CD4-positive, alpha-beta T cell treated with Interleukin-6 for 4 hours (primary cell): ENCODE measurements at places on chromosomes 5 and 9.

GRCh38 chr9:95822583-95823431 is 52.7 kb upstream of the ERCC6L2 start:
- DNase-seq, result no peak

- no peak for DNase-seq
Measured at GRCh38 chr5:102222772-102223171, 73.3 kb downstream of the SLCO4C1 start.

- no peak for DNase-seq
Measured at GRCh38 chr9:4933177-4933576, 51.9 kb upstream of the JAK2 start.

- peak; percentile 67 for DNase-seq
Measured at GRCh38 chr5:132495667-132496190, 5.2 kb upstream of the IRF1 start.

GRCh38 chr5:146340260-146341081 is 1.8 kb downstream of the POU4F3 start:
- peak; percentile 5 for DNase-seq

- no peak for DNase-seq
Measured at GRCh38 chr9:136251264-136252115, 5.9 kb upstream of the QSOX2 start.

DNA sequence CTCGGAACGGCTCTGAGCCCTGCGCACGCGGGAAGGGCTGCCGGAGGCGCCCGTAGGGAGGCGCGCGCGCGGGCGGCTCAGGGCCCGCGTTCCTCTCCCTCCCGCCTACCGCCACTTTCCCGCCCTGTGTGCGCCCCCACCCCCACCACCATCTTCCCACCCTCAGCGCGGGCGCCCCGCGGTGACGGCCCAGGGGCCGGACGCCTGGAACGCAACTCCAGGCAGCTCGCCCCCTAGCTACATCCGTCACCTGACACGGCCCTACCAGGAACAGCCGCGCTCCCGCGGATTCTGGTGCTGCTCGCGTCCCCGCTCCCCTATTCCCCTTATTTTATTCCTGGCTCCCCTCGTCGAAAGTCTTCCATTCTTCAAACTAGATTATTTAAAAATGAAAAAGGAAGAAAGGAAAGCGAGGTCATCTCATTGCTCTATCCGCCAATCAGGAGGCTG is at the start of gene CDKN2B-AS1:
CDKN2B-AS1 (plus strand) TSS at position 236 of the 450 bp plus-strand sequence.
- DNase-seq, result peak; percentile 45

DNA sequence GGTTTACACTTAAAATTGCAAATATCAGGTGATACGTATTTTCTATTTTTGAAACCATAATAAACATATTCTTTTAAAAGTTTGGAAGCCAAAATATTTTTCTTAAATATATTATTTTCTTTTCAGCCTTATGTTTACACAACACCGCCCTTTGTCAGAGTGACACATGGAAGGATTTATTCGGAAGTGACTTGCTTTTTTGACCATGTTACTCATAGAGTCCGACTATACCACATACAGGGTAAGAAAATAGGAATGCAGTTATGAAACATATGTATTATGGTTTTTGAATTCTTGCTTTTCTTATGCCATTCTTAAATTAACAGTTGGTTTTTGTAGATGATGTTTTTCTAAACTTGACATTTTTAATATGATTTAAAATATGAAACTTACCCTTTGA is 133.9 kb downstream of the MAN2A1 start:
- no peak for DNase-seq

- no peak for DNase-seq
Measured at GRCh38 chr9:131312822-131313770, 23.6 kb downstream of the PLPP7 start.

GRCh38 chr5:65355301-65355700 is 126.4 kb downstream of the ADAMTS6 start:
- DNase-seq, result no peak

DNA sequence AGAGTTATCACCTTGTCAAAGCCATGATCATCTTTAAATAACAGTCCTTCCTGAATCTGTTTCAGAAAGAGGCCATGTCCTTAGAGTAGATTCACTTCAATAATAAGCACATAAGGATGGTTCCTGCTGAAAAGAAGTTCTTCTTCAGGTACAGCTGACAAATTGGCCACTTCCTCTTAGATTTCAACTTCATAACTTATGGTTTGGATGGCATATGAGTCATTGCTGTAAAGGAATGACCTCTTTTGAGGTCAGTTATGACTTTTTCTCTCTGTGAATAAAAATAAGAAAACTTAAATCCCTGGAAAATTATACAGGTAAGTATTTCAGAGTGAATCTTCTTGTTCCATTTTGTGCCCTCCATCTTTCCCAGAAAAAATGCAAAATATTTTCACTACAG is 555.3 kb upstream of the ZNF462 start:
- no peak for DNase-seq

DNA sequence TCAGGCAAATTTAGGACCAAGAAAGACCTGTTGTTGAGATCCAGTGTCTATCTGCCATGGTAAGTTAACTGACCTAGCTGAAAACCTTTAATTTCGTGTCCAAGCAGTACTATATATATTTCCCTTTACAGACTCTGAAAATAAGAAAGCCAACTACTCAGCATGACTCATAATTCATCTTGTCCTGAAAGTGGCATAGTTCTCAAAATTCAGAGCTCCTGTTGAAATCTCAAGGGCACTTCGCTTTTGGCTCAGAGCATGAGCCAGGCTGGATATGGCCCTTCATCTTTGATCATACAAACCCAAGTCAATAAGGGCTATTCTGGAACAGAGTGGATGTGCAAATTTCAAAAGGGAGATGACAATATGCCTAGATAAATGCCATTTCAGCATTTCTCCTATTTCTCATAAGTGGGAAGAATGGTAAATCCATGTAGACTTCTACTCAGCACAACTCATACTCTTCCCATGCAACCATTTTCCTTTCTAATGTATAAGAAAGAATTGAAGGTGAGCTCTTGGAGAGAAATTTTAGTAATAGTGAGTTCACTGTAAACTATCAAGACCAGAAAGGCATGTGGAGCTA is 567.9 kb upstream of the DAB2 start:
- no peak for DNase-seq

GRCh38 chr5:15993334-15993733 is 186.3 kb downstream of the MARCHF11 start:
- no peak for DNase-seq

GRCh38 chr5:165834891-165835290 is 2329.5 kb downstream of the MAT2B start:
- DNase-seq, result no peak

DNA sequence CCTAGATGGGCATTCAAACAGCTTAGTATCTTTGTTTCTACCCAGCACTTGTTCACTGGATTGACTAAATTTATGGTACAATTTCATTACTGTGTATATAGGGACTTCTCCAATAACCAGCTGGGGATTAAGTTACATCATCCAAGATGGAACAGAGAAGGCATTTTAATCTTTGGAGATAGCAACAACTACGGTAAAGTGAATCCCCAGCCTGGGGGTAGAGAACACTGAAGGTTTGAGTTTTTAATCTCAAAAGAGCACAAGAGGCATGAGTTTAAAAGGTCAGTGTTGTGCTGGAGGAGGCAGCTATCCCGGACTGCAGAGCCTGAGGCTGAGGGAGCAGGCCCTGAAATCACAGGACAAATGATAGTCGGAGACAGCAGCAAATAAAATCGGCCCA is 28.6 kb downstream of the DDX31 start:
- DNase-seq, result no peak

GRCh38 chr9:123234853-123235252 is 33.5 kb downstream of the STRBP start:
- DNase-seq, result no peak

DNA sequence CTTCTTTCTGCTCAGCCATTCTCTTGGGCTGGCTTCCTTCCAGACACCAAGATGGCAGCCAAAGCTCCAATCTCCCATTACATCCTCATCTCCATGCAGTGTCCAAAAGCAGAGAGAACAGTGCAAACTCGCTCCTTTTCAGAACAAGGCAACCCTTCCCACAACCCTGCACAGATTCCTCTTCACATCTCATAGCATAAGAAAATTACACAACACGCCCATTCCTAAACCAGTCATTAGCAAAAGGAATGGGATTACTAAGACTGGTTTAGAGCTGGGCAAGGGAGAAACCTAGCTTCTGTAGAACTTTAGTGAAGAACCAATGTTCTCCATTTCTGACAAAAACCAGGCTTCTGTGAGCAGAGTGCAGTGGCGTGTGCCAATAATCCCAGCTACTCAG is 51.5 kb upstream of the CTNNA1 start:
- DNase-seq, result no peak

- DNase-seq, result no peak
Measured at GRCh38 chr5:175789670-175790069, 81.7 kb upstream of the CPLX2 start.

DNA sequence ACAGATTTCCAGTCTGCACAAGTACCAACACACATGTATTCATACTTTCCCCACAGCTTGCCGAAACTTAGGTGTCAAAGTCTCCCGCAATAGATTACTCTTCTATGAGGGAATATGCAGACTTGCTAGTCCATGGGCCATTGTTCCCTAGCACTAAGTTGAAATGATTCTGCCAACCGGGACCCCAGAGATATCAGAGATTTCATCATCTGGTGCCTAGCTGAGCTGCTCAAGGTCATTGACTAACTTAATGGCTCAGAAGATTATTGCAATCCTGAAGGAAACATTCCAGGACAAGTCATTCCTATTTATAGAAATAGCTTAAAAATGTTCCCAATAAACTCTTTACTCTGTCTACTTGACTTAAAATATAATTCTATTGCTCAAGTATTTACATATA is 202.6 kb downstream of the PIK3R1 start:
- DNase-seq, result no peak

- DNase-seq, result no peak
Measured at GRCh38 chr9:134912126-134912840, 5.4 kb downstream of the FCN1 start.

GRCh38 chr5:165448753-165449152 is 1943.3 kb downstream of the MAT2B start:
- no peak for DNase-seq

DNA sequence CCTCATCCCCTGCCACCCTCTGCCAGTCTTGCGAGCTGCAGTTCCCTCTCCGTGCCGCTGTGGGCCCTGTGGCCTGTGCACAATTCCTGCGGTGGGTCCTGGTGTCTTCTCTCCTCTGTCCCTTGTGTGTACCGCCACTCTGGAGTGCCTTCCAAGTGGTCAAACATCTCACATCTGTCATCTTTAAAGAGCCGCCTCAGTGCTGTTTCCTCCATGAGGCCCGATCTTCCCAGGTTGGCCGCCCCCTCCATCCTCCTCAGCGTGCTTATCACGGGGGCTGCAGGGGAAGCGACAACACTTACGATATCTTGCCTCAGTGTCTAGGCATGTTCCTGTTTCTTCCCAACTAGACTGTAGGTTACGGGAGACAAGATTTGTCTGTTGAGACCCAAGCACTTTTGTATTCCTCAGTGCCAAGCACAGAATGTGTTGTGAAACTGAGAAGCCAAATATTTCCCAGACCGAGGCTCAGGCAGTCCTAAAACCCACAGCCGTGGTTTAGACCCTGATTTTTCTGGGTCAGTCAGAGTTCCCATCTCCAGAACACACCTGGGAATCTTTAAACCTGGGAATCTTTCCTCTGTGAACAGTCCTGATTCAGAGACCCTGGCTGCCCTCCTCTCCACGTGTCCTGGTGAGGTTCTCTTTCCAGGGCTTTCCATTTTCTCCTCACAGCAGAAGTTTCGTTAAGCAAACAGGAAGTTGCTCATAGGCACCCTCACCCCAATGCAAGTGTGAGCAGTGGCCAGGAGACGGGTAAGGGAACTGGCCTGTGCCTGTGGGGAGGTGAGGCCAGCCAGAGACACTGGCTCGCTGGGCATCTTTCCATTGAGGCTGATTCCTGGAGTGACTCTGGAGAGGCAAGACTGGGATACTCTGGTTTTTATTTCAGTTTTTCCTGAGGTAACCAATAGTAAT is 28.8 kb downstream of the SLC46A2 start:
- no peak for DNase-seq

- no peak for DNase-seq
Measured at GRCh38 chr9:89631384-89631783, 26.6 kb downstream of the GADD45G start.

DNA sequence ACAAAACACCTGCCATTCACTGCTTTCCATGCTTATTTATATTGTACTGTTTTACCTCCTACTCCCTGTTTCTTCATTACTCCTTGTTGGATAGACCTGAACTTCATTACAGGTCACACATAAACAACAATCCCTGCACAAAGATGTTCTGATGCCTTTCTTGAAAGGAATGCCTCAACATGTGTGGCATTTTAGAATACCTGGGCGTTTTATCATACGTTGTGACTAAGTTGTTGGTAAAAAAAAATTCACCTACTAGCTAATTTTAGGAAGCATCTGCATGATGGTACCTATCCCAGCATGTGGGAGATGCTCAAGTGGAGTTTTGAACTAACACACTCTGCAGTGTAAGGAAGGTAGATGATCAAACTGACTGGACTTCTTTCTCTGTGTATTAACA is 604.1 kb downstream of the TAF11L14 start:
- DNase-seq, result no peak

GRCh38 chr9:22119522-22120158 is 110.5 kb upstream of the CDKN2B start:
- DNase-seq, result peak; percentile 2

GRCh38 chr5:143376911-143377813 is 26.3 kb downstream of the NR3C1 start:
- DNase-seq, result no peak

GRCh38 chr9:137407590-137408300 is 15.2 kb downstream of the EXD3 start:
- DNase-seq, result no peak
